Non-pigmented ciliary epithelial cell (primary cell): ENCODE measurements at places on chromosomes 1 and 21.
A peak's percentile ranks its signal among the peaks of the same experiment; 100 is the strongest.

DNA sequence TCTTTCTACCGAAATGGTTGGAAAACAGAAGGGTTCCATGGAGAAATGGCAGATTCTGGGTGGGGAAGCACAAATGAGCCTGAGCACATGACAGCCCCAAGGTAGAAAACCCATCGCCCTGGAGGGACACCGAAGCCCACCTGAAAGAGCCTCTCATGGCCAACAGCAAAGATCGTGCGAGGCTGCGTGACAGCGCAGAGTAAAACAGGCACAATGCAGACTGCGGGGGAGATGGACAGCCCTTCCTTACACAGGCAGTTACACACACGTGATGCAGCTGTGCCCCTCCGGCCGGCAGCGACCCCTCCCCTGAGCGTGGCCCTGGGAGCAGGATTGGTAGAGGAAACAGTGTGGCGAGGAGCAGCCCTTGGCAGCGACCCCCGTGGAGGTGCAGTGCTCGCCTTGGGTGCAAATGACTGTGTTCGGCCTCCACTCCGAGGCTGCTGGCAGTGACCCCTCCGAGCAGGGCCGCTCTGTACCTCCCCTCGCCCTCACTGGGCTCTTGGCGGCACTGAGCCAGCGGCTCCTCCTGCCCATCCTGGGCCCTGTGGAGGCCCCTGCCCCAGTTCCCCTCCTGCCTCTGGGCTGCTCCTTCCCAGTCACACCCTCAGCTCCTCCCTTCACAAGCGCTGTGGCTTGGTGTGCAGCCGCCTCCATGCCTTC lies 120.9 kb upstream of the COL6A1 start:
- DNase-seq, result no peak

- no peak for DNase-seq
Observed at GRCh38 chr1:175287849-175288248, 95.3 kb upstream of the KIAA0040 start.

GRCh38 chr1:230705289-230706019 lies 8.5 kb downstream of the AGT start:
- DNase-seq, result no peak

DNA sequence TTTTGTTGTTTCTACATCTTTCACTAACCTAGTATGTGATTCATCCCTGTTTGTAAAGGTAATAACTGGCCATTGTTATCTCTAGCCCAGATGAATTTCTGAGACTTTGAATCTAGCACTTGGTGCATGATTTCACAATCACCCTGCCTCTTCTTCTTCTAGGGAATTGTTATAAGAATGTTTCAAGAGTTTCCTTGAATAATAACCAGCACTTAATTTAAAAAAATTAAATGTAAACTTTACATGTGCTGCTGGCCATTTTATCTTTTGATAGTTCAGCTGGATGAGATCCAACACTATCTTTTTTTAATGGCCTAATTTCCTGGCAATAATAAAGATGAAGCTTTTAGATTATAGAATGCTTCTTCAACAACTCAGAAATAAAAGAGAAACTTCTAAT lies 31.8 kb downstream of the UBE2U start:
- DNase-seq, result no peak

GRCh38 chr1:202765721-202766120 lies 42.5 kb downstream of the KDM5B start:
- no peak for DNase-seq

DNA sequence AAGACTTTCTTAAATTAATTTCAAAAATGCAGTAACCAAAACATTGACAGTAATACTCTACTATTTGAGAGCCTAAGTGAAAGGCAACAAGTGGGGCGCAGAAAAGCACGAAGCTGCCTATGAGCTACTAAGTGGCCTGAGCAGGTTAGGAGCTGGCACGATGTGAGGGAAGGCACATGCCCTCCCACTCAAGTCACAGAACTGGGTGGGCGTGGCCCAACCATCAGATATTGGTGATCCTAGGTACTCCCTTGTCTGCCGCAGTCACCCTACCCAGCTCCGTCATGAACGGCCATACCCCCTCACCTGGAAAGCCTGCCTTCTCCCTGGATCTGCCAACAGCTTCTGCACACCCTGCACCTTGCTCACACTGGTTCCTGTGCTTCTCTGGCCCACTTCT lies 40.8 kb downstream of the SSBP3 start:
- no peak for DNase-seq

- no peak for DNase-seq
Observed at GRCh38 chr1:143625886-143626285, 345.9 kb downstream of the FAM72C start.

- DNase-seq, result no peak
Observed at GRCh38 chr21:29419422-29419821, 120.7 kb downstream of the BACH1 start.

GRCh38 chr1:83500987-83501591 lies 497.8 kb downstream of the TTLL7 start:
- DNase-seq, result no peak

- no peak for DNase-seq
Observed at GRCh38 chr1:245188403-245188802, 33.6 kb downstream of the KIF26B start.

GRCh38 chr1:175307160-175307559 lies 114.6 kb upstream of the KIAA0040 start:
- DNase-seq, result no peak

- DNase-seq, result no peak
Observed at GRCh38 chr1:228937851-228938536, 202.7 kb downstream of the RHOU start.

DNA sequence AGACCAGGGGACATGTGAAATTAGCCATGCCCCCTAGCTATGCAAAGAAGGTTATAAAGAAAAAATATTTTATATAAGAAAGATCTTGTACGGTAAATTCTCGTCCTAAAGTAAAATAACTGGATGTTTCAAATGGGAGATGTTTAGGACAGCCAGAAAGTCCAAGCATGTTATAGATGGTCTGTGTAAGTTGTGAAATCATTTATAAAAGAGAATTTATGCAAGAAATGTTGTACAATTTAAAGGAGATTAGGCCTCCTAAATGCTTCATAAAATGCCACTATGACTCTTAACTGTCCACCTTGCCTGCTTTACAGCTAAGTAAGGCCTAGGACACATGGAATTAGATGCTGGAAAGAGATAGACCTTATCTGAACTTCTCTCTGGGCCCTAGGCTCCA lies 118.1 kb upstream of the POGK start:
- no peak for DNase-seq

- DNase-seq, result no peak
Observed at GRCh38 chr21:32173121-32173724, 105.6 kb downstream of the MIS18A start.

GRCh38 chr1:89697383-89697782 lies 64.5 kb downstream of the LRRC8C start:
- no peak for DNase-seq

- peak; percentile 6 for DNase-seq
Observed at GRCh38 chr1:241323514-241324195, 33.4 kb downstream of the RGS7 start.

GRCh38 chr21:46560568-46561444 lies 44.1 kb downstream of the S100B start:
- no peak for DNase-seq

GRCh38 chr1:26524181-26524580 lies 5.4 kb upstream of the RPS6KA1 start:
- no peak for DNase-seq

DNA sequence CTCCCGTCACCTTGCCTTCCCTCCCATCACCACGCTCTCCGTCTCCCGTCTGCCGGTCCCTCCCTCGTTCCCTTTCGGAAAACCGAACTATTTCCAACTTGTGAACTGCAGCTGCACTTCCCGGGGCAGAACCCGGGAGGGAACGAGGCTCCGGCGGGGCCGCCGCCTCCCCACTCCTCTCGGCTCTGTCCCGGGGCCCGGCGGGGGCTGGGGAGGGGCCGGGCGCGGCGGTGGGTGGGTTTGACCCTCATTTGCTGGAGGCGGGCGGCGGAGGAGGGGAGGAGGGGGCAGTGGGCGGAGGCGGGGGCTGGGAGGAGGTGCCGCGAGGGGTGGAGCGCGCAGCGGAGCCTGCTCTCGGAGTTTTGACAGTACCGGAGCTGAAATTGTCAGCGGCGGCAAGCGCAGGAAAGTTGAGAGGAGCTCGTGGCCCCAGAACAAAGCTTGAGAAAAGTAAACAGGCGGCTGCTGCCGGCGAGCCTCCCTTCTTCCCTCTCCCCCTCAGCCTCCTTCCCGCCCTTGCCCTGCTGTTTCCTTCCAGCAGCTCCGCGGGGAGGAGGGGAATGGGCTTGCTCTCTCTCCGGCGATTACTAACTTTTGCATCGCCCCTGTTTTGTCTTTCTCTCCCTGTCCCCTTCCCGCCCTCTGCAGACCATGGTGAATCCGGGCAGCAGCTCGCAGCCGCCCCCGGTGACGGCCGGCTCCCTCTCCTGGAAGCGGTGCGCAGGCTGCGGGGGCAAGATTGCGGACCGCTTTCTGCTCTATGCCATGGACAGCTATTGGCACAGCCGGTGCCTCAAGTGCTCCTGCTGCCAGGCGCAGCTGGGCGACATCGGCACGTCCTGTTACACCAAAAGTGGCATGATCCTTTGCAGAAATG lies 2.9 kb downstream of the LMO4 start:
- no peak for DNase-seq

GRCh38 chr1:2506007-2506860 lies 20.2 kb downstream of the PANK4 start:
- DNase-seq, result no peak

GRCh38 chr1:171762143-171762563 lies 19.3 kb upstream of the METTL13 start:
- no peak for DNase-seq

DNA sequence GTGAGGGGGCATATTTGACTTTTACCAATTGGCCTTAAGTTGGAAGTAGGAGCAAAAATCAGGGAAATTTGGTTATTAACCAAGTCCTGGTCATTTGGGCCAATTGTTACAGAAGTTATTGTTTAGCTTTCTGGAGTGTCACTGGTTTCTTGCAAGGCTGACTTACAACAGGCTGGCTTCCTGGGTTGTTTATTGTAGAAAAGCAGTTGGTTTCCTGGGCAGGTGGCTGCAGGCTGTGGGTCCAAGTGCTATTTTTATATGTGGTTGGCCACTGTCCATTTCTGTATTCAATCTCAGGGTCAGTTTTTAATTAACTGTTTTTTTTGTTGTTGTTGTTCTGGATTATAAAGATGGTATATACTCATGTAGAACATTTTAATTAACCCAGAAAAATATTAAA lies 174.1 kb downstream of the KCNJ6 start:
- DNase-seq, result no peak

GRCh38 chr1:201002510-201002909 lies 21.0 kb downstream of the KIF21B start:
- DNase-seq, result no peak

GRCh38 chr1:119330466-119331189 lies 38.0 kb upstream of the HAO2 start:
- DNase-seq, result no peak

GRCh38 chr1:171220581-171221054 lies 27.7 kb upstream of the FMO1 start:
- no peak for DNase-seq

DNA sequence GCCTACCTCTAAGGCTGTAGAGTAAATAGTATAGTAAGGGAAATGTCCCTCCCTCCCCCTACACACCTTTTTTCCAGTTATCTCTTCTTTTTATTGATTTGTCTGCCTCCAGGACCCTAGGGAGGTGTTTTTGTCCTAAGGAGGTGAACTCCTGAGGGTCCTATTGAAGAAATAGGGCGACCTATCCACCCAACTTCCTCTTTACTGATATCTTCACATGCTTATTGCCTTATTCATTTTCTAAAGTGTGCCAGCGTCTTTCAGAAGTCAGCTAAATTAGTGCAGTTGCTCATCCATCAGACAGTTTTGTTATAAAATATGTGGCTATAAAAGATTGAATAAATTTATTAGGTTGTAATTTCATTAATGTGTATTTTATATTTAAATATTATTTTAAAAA lies 5.9 kb downstream of the BACH1 start:
- no peak for DNase-seq

GRCh38 chr1:15433471-15433870 lies 4.8 kb upstream of the CTRC start:
- DNase-seq, result no peak

DNA sequence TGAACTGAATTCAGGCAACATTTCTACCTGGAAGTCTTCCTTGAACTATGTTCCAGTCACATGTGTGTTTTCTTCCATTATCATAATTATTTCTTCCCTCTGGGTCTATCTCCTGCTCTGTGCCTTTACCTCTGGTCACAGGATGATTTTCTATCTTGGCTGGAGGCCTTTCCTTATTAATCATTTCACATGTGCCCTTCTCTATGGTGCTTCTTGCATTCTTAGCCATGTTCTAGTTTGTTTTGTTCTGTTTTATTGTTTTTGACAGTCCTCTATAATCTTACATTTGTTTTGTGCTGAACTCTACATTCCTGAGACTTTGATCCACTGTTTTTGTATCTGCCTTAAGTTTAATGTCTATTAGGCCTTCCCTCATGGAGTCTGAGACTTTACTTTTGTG lies 51.0 kb downstream of the SGIP1 start:
- DNase-seq, result no peak

- no peak for DNase-seq
Observed at GRCh38 chr1:185645162-185645640, 89.0 kb upstream of the HMCN1 start.

- no peak for DNase-seq
Observed at GRCh38 chr1:148363439-148363810, 119.7 kb downstream of the PPIAL4G start.

- DNase-seq, result no peak
Observed at GRCh38 chr1:71706029-71706671, 576.2 kb downstream of the NEGR1 start.

GRCh38 chr1:200130552-200130951 lies 103.0 kb downstream of the NR5A2 start:
- DNase-seq, result peak; percentile 37

GRCh38 chr1:58592522-58593134 lies 15.6 kb upstream of the TACSTD2 start:
- peak; percentile 68 for DNase-seq

DNA sequence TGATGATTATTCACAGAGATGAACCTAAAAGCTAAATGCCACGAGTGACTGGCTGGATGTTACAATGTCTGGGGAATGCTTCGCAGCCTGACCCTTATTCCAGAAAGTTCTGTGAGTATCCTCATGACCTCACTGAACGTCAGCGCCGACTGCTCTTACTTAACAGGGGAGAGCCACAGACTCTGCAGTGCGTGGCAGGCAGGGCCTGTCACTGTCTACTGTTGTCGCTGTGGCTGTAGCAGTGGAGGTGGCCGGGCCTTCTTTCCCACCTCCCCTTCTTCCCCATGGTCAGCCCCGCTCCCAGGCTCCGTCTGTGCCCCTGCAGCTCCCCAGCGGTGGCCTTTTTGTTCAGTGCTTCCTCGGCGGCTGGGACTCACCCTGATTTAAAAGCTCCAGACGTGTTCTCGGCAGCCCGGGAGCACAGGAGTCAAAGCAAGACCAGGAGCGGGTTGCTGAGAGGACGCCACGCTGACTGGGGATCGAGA lies 52.2 kb upstream of the TARBP1 start:
- no peak for DNase-seq

GRCh38 chr1:204826970-204827369 lies 43.7 kb upstream of the NFASC start:
- DNase-seq, result no peak
